ENCODE measurements at places on chromosomes 16 and 17. TPM values are rescaled to one million over a fixed set of nuclear protein-coding genes. Genes with fewer than 3 reads are reported as not detected.

Gene PDE6G
- total RNA-seq = 0.21 TPM

Gene HSD17B1
- 3.4 TPM for total RNA-seq

Gene ANTKMT
- 10.0 TPM for total RNA-seq

Gene ARHGAP23
- total RNA-seq = 74.5 TPM

Gene NTN3
- total RNA-seq = 0.21 TPM

Gene CD19
- not detected for total RNA-seq

Gene SDF2
- total RNA-seq = 35.7 TPM

Gene PERCC1
- total RNA-seq = not detected

Gene TNFSF13
- total RNA-seq = 3.8 TPM

Gene CDC42EP4
- 108 TPM for total RNA-seq

Gene GUCY2D
- 0.28 TPM for total RNA-seq

Gene FOXC2
- total RNA-seq = 0.78 TPM

Gene IL17C
- not detected for total RNA-seq

Gene HBZ
- total RNA-seq = not detected

Gene MT1F
- total RNA-seq = 4.3 TPM

Gene DUSP3
- 63.9 TPM for total RNA-seq

Gene C17orf107
- 4.4 TPM for total RNA-seq

Gene MYH1
- not detected for total RNA-seq

Gene SPN
- not detected for total RNA-seq

Gene TEX19
- not detected for total RNA-seq

Gene EFCAB5
- 0.14 TPM for total RNA-seq

Gene TPSG1
- not detected for total RNA-seq

Gene EPX
- not detected for total RNA-seq

Gene SYT17
- total RNA-seq = 0.34 TPM

Gene SOX8
- under 0.01 TPM for total RNA-seq

Gene B4GALNT2
- total RNA-seq = 11.5 TPM

Gene TBC1D26
- under 0.01 TPM for total RNA-seq

Gene VTN
- not detected for total RNA-seq

Gene SP6
- total RNA-seq = 1.3 TPM

Gene EIF3CL
- total RNA-seq = 188 TPM

Gene ASGR1
- 0.07 TPM for total RNA-seq

Gene OTOA
- total RNA-seq = under 0.01 TPM

Measured in nasal cavity respiratory epithelium epithelial cell of viscerocranial mucosa (primary cell).